ENCODE measurements at places on chromosomes 16 and 17.
A peak's percentile ranks its signal among the peaks of the same experiment; 100 is the strongest.

DNA sequence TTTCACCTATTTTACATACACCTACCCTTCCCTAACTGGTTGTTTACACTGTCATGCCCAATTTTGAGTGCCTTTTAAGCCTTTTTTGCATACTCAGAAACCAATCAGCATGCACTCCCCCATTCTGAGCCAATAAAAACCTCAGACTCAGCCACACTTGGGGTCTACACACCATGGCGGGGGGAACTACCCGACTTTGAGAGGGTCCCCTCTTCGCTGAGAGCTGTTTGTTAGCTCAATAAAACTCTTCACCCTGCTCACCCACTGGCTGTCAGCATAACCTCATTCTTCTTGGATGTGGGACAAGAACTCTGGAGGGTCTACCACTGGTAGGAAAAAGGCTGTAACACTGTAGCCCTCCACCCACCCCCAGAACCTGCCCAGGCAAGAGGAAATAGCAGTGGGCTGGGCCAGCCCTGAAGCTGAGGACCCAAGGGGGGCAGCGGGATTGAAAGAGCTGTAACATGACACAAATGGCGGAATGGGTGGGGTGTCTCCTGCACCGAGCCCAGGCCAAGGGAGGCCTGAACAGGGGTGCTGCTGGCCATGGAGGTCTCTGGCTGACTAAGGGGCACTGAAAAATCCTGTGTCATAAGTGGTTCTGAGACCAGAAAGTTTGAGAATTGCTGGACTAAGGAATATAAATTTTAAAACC lies 3.0 kb upstream of the FLYWCH2 start:
- DNase-seq: no peak

GRCh38 chr16:1985466-1986150 lies 1.6 kb downstream of the GFER start:
- DNase-seq: no peak

DNA sequence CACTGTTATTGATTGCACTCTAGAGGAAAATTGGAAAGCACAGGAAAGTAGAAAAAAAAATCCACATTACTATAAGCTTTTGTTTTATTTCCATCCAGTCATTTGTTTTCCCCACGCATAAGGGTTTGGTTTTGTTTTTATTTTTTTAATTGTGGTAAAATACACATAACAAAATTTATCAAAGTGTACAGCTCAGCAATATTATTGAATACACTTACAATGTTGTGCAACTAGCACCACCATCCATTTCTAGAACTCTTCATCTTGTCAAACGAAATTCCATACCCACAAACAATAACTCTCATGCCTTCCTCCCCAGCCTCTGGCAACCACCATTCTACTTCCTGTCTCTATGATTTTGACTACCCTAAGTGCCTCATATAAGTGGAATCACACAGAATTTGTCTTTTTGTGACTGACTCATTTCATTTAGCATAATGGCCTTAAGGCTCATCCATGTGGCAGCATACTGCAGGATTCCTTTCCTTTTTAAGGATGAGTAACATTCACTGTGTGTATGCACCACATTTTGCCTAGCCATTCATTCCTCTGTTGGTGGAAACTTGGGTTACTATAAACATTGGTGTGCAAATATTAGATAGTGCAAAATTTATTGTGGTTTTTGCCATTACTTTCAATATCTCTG lies 11.1 kb downstream of the SPPL2C start:
- no peak for DNase-seq

GRCh38 chr16:491220-491919 lies 36.1 kb upstream of the CAPN15 start:
- DNase-seq: no peak

- no peak for DNase-seq
These were observed 16.9 kb downstream of the SYNRG start for GRCh38 chr17:37592291-37592690.

GRCh38 chr16:35751191-35751941 lies 2292.0 kb downstream of the TP53TG3F start:
- no peak for DNase-seq

DNA sequence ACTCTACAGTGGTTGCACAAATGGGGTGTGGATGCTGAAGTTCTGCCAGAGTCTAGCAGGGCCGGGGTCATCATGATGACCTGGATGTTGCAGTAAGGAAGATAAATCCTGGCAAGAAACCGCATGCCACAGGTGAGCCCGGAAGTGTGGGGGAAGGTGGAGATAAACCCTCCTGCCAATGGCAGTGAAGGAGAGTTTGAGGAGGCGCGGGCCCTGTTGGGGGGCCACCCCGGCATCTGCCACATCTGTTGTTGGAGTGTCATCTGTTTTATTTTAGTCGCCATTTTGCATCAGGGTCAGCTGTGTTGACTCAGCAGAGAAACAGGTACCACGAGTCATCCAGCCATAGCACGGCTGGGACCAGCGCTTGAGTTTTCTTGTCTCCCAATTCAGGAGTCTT lies 173.8 kb upstream of the CHMP6 start:
- DNase-seq: no peak

GRCh38 chr17:38743556-38744171 lies 4.5 kb downstream of the PCGF2 start:
- DNase-seq: no peak

- no peak for DNase-seq
These were observed 14.1 kb downstream of the BAHCC1 start for GRCh38 chr17:81409190-81409935.

GRCh38 chr16:9154567-9155410 lies 63.3 kb downstream of the HAPSTR1 start:
- DNase-seq: no peak

GRCh38 chr17:46158323-46159296 lies 34.6 kb downstream of the KANSL1 start:
- DNase-seq: no peak

DNA sequence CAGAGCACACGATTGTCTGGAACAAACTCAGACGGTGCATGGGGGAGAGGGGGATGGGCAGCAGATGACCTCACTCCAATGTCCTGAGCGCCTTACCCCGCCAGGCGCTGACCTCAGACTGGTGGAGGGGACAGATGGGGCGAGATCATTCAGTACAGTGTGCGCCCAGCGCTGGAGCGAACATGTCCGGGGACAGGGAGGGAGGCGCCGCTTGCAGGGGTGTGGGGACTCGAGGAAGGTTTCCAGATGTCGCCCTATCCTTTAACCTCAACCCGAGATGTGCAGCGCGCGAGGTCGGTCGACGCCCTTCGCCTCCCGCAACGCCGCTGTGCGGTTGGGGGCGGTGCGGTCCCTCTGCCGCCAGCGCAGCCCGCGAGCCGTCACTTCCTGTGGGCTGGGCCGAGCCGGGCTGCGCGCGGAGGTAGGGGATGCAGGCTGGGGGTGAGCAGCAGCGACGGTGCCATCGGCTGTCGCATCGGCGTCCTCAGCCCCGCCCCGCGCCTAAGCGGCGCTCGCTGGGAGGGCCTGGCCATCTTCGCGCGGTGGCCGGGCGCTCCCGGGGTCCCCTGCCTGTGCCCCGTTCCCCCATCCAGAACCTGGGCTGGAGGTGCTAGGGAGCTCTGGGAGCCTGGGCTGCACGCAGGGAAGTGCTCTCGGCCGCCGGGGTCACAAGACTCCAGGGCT lies 5.3 kb upstream of the CDR2L start:
- DNase-seq: peak; percentile 48

- DNase-seq: no peak
These were observed at the start of gene PRRT2 for GRCh38 chr16:29811896-29812665. TSS of gene PRRT2 (plus strand) at chr16:29812193. CDS start at chr16:29813055, 862 bp downstream.

DNA sequence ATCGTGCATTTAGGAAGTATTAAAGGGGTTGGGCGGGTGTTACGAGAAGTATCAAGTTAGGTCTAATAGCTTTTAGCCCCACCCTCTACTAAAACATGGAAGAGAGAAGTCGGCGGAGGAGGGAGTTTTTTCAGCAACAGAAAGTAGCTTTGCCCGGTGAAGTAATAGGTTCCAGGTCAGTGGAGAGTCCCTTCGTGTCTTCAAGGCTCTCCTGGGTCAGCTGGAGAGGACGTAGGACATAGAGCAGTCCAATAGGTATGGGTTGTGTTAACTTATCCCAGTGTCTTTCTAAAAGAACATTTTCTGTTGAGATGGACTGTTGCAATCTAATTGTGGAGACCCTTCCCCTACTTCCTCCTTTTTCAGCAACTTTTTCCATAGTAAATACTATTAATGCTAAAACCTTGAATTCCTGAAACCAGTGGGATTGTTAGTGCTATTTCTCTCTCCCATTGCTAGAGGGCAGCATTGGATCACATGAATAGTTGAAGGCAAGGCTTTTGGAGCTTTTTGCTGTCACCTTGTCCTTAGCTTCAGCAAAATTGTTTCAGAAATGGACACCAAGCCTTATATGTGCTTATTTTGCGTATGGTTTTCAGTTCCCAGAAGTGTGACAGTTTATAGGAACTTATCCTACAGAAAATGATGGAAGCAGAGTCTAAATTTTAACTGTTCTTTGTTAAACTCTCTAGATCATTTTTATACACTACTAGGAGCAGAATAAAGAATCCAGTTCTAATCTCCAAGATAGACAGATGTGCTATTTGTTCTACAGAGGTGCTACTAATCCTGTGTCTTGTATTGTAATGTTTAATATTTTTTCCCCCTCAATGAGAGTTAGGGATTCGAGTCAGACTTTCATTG lies 38.4 kb downstream of the UTP18 start:
- no peak for DNase-seq

DNA sequence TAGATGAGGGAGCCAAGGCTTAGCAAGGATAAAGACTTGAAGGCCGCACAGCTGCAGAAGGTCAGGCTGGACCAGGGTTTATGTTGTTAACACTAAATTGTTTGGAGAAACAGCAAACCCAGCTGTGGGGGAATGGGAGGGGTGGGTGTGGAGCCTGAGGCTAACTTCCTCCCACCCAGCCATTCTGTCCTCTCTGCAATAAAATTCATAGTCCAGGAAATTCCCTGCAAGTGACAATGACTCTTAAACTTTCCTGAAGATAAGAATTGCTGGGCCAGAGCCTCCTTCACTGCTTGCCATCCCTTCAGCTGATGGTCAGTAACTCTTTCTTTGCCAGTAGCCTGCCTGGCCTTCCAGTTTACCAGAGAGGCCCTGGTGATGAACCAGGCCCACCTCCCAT lies 19.4 kb upstream of the ATP5MC1 start:
- no peak for DNase-seq

- no peak for DNase-seq
These were observed 230.1 kb downstream of the CBLN1 start for GRCh38 chr16:49051576-49051975.

GRCh38 chr17:36609498-36609862 lies 8.1 kb downstream of the MRM1 start:
- DNase-seq: no peak

DNA sequence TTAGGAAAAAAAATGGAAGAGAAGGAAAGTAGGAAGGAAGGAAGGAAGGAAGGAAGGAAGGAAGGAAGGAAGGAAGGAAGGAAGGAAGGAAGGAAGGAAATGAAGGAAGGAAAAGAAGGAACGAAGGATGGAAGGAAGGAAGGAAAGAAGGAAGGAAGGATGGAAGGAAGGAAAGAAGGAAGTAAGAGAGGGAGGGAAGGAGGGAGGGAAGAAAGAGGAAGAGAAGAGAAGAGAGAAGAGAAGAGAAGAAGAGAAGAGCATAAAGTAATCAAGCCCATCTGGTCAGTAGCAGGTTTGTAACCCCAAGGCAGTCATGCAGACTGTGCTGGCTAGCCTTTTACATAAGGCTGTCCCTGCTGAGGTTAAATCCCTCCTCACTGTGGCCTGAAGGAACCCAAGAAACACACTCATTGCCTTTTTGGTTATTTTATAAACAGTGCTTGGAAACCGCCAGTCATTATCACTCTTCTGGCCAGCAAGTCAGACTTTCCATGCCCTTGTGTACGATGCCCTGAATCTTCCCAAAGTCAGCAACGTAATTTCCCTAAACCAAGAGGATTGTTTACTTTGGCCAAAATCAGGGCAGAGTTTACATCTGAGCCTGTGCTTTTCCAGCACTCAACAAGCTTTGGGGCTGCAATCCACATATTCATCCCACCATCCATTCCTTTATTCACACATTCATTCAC lies 409.6 kb upstream of the MAF start:
- DNase-seq: no peak

GRCh38 chr16:13906168-13907089 lies 13.5 kb upstream of the ERCC4 start:
- DNase-seq: no peak

DNA sequence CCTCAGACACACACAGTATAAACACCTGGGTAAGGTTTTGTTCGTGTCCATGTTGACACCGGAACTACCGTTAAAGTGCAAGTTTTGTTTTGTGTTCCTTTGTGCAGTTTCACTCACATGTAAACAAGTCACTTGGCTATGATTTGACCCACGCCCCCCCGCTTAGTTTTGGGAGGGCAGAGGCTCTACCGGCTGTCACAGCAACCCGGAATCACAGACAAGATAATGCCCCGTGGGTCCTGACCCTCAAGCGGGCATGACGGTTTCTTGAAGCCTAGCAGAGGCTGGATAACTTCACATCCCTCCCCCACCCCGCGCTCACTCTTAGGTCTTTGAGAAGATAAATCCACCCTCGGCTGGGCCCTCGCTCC lies 1.7 kb downstream of the RASD1 start:
- no peak for DNase-seq

GRCh38 chr17:32265192-32265923 lies at the start of gene RHBDL3:
TSS of gene RHBDL3 (plus strand) at chr17:32265832. CDS start at chr17:32266190, 358 bp downstream.
- DNase-seq: no peak

DNA sequence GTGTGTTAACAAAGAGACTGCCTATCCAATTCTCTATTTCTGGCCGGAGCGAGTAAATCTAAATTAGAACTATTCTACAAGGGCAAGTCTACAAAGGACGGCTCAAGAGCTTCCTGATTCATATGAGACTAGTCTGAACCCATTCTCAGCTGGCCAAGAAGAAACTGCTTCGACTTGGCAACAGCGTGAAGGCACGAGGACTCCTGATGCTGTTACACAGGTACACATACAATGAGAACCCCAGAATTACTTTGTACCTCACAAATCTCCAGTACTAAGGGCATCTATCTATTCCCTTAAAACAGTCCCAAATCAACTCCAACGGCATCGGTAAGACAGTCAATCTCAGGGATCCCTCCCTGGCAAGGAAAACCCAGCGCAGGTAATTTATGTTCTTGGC lies 1.5 kb downstream of the CRK start:
- DNase-seq: no peak

DNA sequence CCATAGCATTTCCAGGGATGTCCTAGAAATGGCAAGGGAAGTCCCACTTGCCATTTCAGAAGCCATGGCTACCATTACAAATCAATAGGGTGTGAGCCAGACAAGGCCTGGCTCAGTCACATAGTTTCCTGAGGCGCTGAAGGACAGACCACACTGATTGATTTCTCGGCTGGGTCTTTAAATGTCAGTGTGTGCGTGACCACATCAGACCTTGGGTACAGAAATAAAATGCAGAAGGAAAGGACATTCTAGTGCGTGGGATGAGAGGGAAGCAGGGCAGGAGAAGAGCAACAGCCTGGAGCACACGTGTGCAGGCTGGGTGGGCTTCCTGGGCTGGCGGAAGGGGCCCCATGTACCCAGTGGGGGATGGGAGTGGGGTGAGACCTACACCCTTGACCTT lies 58.7 kb upstream of the LYRM9 start:
- no peak for DNase-seq

- no peak for DNase-seq
These were observed 1.1 kb downstream of the ZFHX3 start for GRCh38 chr16:73046849-73047214.

DNA sequence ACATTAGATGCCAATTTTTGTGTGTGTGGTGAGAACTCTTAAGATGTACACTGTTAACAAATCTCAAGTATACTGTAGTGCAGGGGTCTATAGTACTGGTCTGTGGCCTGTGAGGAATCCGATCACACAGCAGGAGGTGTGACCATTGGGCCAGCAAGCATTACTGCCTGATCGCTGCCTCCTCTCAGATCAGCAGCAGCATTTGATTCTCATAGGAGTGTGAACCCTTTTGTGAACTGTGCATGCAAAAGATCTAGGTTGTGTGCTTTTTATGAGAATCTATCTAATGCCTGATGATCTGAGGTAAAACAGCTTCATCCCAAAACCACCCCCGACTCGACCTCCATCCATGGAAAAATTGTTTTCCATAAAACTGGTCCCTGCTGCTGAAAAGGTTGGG lies 12.6 kb downstream of the ZNF267 start:
- DNase-seq: no peak

Data from memory B cell (primary cell).